ENCODE measurements at places on chromosomes 2 and 18. TPM values are rescaled to one million over a fixed set of nuclear protein-coding genes. Genes with fewer than 3 reads are reported as not detected.

SNORC gene
- total RNA-seq, result 0.50 TPM

MARCHF4 gene
- total RNA-seq, result not detected

KCNE4 gene
- 8.2 TPM for total RNA-seq

CAPN14 gene
- total RNA-seq, result not detected

OSR1 gene
- total RNA-seq, result 70.5 TPM

DPYSL5 gene
- not detected for total RNA-seq

PDE11A gene
- total RNA-seq, result not detected

RSAD2 gene
- total RNA-seq, result 1.1 TPM

SCN9A gene
- 0.68 TPM for total RNA-seq

XRCC5 gene
- total RNA-seq, result 106 TPM

NT5C1B gene
- 0.10 TPM for total RNA-seq

LRRC30 gene
- not detected for total RNA-seq

Data from cardiac ventricle fibroblast (primary cell).